Caki2 (cell line): ENCODE measurements at places on chromosomes 11 and 22. TPM values are rescaled to one million over a fixed set of nuclear protein-coding genes. Genes with fewer than 3 reads are reported as not detected.

VWCE gene
- not detected in 2 replicates for total RNA-seq

C11orf52 gene
- 1.7 TPM in 1 of 2 replicates, not detected in the other for total RNA-seq

HARBI1 gene
- total RNA-seq, result 1.6 and 4.8 TPM in 2 replicates

DEPDC5 gene
- total RNA-seq, result 7.3 and 11.0 TPM in 2 replicates

HTR3B gene
- total RNA-seq, result not detected in 2 replicates

HDAC10 gene
- total RNA-seq, result 18.9 and 34.0 TPM in 2 replicates

MS4A8 gene
- not detected in 2 replicates for total RNA-seq
